NCI-H524 (cell line): ENCODE measurements at places on chromosomes 5 and 9.
A peak's percentile ranks its signal among the peaks of the same experiment; 100 is the strongest.

GRCh38 chr9:93467062-93467416 lies 13.7 kb upstream of the FAM120AOS start:
- DNase-seq: no peak

DNA sequence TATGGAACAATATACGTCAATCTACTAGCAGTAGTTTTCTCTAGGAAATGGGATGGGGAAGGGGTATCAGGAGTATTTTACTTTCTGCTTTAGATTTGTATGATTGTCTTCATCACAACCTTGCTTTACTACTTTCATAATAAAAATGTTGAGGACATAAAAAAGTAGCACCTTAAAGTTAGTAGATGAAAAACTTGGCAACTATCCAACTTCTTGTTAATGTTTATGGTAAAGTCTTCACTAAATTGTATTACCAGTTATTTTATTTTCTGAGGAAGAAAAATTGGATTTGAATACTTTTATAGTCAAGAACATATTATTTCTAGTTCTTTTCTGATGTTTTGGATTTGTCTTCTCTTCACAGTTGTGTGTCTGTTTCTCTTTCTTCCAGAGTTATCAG lies 372.1 kb downstream of the ARRDC3 start:
- no peak for DNase-seq

DNA sequence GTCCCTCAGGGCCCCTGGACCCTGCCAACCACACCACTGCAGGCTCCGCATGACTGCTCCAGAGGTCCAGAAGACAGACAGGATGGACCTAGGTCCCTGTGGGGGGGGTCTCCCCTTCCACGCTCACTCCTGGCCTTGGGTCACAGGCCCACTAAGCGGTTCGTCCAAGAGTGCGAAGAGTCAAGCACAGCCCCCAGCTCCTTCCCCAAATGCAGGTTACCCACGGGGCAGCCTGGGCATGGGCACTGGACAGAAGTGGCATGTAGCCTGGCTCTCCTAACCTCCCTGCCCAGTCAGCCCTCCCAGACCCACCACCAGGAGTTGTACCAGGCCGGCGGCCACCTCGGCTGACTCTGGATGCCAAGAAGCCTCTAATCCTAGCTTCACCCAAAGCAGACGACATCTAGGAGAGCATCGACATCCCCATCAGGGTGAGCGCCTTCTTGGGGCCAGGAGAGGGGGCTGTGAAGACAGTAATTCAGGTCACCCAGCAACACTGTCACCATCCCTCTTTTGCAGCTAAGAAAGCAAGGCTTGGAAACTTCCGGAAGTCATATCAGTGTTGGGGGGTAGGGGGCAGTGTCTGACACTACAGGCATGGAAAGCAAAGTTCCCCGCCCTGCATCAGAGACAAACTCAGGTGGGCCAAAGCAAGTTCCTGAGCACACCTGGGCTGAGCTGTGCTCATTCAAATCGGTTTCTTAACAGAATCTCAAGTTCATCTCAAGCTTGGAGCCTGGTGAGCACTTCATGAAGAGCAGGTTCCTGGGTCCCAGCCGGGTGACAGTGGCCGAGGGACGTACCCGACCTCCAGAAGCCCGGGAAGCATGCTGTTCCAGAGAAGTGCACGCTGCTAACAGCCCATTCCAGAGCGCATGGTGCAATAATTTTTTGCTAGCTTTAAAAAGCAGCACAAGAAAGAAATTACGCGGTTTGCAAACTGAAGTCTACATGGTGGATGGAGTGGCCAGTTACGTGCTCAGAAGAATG lies 68.7 kb downstream of the SEMA4D start:
- peak; percentile 2 for DNase-seq

- no peak for DNase-seq
Observed at GRCh38 chr5:149596712-149597111, 15.4 kb downstream of the ARHGEF37 start.

DNA sequence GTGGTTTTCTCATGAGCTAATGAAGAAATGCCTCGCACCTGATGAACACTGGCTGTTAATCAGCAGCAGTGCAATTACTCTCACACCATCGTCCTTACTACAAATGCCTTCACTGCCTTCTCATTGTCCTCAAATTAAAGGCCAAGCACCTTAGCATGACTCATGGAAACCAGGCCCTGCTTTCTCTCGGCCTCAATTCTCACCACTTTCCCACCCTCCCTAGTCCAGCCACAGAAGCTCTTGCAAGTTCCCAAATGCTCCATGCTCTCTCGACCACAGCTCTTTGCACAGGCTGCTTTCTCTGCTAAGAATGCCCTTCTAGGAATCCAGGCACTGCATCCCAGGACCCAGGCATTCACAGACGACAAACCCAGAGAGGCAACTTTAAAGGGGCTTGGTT lies 94.6 kb upstream of the KLF4 start:
- no peak for DNase-seq

DNA sequence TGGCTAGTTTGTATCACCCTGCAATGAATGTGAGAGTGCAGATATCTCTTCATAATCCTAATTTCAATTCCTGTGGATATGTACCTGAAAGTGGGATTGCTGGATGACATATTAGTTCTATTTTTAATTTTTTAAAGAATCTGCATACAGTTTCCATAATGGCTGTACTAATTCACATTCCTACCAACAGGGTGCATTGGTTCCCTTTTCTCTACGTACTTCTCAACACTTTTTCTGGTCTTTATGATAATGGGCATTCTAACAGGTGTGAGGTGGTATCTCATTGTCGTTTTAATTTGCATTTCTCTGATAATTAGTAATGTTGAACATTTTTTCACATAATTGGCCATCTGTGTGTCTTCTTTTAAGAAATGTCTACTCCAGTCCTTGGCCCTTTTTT lies 927.5 kb downstream of the DTWD2 start:
- no peak for DNase-seq

DNA sequence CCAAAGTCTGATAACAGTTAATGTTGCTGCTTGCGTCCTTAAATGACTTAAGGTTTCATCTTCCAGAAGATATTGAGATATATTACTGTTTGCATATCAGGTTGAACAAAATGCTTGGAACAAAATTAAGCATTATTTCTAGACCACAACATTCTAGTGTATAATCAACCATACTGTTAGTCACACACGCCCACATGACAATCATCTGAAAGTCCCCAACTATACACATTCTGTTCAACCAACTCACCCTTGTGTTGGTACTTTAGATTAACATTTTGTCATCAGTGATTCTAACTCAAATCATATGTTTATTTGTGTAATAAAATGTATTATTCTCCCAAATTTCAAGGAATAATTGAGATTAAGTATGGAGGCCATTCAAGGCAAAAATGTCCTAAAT lies 47.3 kb downstream of the LURAP1L start:
- DNase-seq: no peak

DNA sequence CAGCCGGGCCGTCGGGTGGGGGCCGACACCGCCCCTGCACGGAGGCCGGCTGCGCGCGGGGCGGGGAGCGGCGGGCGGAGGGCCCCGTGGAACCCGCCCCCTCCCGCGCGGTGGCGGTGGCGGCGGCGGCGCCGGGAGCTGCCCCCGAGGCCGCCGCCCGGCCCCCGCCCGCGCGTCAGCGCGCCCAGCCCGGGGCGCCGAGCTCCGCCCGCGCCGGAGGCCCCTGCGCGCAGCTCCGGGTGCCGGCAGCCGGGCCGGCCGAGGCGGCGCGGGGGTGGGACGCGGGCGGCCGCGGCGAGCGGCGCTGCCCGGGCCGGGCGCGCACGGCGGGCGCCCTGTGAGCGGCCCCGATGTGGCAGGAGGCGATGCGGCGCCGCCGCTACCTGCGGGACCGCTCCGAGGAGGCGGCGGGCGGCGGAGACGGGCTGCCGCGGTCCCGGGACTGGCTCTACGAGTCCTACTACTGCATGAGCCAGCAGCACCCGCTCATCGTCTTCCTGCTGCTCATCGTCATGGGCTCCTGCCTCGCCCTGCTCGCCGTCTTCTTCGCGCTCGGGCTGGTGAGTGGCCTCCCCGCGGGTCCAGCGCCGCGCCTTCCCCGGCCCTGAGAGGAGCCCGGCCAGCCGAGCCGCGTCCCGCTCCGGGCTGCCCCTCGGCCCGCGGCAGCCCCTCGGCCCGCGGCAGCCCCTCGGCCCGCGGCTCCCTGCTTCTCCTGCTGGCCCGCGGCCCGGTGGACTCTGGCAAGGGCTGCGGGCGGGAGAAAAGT lies at the start of gene ADCY2:
Gene ADCY2, plus strand, starts transcription at position 192 of the 766 bp plus-strand sequence. Its CDS starts 159 bp downstream, at position 351.
- DNase-seq: peak; percentile 43

DNA sequence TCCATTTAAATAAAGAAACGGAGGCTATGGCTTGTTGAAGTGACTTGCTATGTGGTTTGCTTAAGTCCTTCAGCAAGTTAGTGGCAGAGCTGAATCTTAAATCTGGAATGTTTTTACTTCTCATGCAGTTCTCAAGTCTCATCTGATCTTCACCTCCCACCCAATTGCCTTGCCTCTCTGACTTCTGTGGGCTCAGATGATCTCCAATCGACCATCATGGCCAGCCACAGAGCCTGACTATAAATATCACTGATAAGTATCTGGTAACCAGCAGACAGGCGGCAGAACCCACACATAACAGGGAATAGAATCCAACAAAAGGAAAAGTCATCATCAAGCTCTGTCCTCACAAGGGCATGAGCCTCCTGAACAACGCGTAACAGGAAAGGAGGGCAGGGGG lies 149.9 kb downstream of the FAM114A2 start:
- DNase-seq: no peak

DNA sequence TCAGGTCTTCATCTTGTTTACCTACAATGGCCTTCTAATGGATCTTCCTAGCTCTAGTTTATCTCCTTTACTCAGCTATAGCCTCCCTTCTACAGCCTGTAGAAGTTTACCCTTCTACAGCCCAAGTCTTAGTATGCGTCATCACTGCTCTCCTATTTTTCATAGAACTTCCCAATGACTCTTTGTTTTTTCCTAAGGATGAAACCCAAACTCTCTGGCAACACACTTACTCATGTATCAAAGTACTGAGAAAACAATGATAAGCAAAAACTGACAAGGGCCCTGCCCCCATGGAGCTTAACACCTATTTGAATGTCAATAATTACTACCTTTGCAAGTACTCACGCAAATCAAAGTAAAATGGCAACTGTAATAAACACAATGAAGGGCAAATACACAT lies 33.7 kb downstream of the LEAP2 start:
- no peak for DNase-seq

GRCh38 chr5:73801686-73802085 lies 175.7 kb downstream of the ARHGEF28 start:
- no peak for DNase-seq

- DNase-seq: peak; percentile 38
Observed at GRCh38 chr9:136052991-136053756, 41.9 kb downstream of the NACC2 start.

- no peak for DNase-seq
Observed at GRCh38 chr5:59873113-59873512, 20.4 kb downstream of the PDE4D start.

DNA sequence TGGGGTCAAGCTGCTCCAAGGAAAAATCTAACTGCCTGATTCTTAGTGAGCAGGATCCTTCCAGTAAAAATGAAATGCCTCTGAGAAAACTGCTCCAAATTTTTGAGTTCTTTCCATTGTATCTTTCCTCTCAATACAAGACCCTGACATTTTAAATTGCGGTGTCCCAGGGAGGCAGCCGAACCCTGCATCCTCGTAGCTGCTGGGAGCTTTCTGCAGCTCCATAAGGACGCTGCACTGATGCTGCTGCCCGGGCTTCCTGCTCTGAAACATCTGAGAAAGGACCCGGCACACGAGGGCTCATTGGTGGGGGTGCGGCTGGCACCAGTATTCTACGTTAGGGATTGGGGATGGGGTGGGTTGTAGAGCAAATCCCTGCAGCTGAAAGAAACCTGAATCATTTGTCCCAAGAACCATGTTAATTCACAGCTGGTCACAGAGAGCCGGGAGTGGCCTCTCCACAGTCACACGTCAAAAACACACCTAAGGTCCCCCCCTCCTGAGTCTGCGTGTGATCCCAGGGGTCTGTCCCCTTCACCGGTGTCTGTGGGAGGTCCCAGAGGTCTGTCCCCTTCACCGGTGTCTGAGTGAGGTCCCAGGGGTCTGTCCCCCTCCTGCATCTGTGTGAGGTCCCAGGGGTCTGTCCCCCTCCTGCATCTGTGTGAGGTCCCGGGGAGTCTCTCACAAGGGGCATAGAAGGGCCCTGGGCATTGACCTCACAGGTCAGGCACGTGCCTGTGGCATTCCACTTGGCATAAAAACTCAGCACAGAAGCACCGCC lies 63.4 kb upstream of the ZNF354B start:
- DNase-seq: no peak

DNA sequence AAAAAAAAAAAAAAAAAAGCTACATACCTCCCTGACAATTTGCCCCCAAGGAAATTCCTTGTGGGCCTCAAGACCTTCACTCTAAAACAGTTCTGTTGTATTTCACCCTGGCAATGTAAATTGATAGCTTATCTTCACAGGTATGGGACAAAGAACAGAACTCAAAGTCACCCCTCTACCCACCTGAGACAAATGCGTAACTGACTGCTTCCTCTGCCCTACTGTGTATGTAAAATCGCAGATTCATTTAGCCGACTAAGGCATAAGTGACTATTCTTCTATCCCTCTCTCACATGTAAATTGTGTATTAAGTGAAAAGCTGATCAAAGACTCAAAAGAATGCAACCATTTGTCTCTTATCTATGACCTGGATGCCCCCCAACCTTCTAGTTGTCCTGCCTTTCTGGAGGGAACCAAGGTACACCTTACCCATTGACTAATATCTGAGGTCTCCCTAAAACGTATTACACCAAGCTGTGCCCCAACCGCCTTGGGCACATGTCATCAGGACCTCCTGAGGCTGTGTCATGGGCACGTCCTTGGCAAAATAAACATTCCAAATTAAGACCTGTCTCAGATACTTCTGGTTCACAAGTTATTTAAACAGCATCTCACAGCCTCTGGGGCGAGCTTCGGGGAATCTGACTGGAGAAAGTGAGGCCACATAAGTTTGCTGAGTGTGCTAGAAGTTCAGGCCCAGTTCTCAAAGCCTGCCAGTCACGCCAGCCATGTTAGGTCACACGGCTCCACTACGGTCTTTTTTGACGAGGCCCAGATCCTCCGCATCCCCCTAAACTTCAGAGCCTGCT lies 954 bp downstream of the TBCA start:
- DNase-seq: no peak

GRCh38 chr5:171269717-171270116 lies 39.3 kb upstream of the TLX3 start:
- peak; percentile 2 for DNase-seq

DNA sequence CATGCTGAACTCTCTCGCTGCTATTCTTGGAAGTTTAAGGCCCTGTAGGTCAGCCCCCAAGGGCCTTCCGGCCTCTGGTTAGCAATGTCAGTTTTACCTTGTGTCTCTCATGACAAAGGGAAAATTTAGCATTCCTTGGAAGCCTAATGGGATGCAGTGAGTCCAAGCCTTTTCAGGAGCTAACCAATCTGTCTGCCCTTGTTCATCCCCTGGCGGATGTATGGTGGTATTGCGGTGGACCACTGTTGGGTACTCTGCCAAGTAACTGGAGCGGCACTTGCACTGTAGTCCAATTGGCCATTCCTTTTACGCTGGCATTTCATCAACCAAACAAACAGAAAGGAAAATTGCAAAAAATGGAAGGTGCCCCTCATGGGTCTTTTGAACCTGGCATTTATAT lies 318.4 kb upstream of the NMUR2 start:
- DNase-seq: no peak

DNA sequence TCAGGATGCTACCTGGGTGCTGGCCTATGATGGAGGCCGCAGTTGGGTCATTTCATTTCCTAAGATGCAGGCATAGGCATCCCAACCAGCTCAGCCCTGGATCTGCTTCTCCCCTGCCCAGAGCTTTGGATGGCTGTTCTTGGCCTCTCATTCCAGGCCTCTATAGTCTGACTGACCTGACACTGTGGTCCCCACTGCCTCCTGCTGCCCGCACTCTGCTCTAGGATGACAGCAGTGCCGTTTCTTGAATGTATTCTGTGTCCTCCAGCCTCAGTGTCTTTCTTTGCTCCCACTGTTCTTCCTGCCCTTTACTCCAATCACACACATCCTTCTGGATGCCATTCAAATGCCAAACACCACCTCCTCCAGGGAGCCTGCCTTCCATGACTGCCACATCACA lies 235.7 kb downstream of the HSPA4 start:
- DNase-seq: peak; percentile 19
